ENCODE measurements at places on chromosomes 2 and 18.

GRCh38 chr18:51480407-51481261, 283.2 kb upstream of the MEX3C start:
- DNase-seq: no peak

- DNase-seq: no peak
Observed at GRCh38 chr2:235719146-235719942, 225.5 kb downstream of the AGAP1 start.

DNA sequence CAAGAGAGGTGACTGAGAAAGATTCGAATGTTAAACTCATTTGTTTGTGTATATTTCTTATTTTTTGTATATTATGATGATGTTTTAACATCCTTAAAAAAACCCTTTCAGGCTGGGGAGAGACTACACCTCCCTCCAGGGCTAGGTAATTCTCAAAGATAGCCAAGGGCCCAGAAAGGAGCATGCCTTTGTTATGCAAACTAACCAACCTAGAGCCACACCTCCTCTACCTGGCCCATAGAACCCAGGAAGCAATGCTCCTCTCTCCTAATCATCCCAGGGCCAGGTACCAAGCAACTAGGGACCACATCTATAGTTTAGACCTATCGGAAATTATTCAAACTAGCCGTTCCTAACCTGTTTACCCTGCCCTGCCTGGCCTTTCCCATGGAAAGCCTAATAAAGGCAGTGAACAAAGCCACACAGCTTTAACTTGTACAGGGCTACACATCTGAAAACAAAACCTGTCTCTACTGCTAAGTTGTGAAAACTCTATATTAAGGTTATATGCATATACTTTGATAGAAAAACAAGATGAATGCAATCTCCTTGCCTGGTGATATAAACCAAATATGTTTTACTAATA, 79.7 kb downstream of the COLEC12 start:
- DNase-seq: no peak

GRCh38 chr2:134109725-134110124, 144.1 kb upstream of the MGAT5 start:
- DNase-seq: no peak
